ENCODE measurements at places on chromosomes 2 and 18.

- DNase-seq: no peak
Measured at GRCh38 chr2:241049739-241050623, 51.6 kb downstream of the SNED1 start.

GRCh38 chr2:233556881-233557736 lies 9.5 kb downstream of the USP40 start:
- peak; percentile 29 for DNase-seq

DNA sequence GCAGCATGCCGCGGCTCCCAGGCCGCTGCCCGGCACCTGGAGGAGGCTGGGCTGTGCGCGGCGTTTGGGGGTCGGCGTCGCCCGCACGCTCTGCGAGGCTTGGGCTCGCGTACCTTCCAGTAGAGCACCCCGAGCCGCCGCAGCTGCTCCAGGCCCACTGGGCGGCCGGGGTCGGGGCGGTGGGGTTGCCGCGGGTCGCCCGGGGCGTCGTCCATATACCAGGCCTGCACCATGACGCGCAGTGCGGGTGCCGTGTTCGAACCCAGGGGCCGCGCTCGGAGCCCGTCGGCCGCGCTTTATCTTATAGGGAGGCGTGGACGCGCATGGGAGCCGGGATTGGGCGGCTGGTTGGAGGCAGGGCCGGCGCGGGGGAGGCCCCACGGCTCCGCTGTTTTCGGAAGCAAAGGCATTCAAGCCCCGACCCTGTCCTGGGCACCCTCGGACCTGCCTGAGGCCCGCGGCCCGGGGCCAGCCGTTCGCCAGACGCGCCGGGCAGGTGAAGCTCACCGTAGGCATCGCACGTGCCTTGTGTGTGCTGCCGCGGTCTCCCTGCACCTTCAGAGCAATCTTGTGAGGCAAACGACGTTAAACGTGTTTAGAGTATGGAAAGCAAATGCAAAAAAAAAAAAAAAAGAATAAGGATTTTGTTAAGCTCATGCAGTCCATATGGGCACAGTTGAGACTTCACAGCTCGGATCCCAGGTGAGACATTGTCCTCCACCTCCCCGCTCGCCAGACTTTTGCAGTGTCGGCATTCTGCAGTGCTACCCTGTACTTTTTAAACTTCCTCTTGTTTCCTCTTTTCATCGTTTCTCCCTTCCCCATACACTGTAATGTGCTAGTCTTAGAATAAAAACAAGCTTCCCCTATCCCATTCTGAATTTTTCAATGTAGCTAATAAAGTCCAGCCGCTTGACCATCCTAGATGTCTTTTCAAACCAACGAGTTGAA lies at the start of gene ADI1:
Gene ADI1 (minus strand): TSS at position 277 of the 951 bp plus-strand sequence. CDS start 44 bp downstream, at position 233.
- peak; percentile 77 for DNase-seq

DNA sequence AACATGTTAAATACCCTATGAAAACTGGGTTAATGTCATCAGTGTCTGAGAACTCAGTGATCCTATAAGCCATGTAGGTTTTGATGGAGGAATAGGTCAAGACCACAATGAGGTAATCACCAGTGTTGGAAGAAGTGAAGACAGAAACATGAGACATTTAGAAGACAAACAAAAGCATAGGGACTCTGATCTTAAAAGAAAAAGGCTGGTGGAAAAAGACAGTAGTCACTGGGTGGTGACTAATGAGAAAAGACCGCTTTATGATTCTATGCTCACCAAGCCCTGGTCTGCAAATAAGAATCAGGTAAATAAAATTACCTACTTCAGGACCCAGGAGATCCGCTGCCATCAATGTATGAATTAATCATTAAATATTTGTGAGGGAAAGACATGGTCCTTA lies 271.9 kb downstream of the GPD2 start:
- no peak for DNase-seq

GRCh38 chr2:170217778-170218251 lies 39.9 kb downstream of the MYO3B start:
- peak; percentile 27 for DNase-seq

- no peak for DNase-seq
Measured at GRCh38 chr2:218262631-218263586, 2.1 kb downstream of the GPBAR1 start.

GRCh38 chr2:60391230-60391629 lies 162.2 kb downstream of the BCL11A start:
- DNase-seq: no peak

GRCh38 chr2:233261819-233262555 lies 10.5 kb downstream of the ATG16L1 start:
- DNase-seq: no peak

DNA sequence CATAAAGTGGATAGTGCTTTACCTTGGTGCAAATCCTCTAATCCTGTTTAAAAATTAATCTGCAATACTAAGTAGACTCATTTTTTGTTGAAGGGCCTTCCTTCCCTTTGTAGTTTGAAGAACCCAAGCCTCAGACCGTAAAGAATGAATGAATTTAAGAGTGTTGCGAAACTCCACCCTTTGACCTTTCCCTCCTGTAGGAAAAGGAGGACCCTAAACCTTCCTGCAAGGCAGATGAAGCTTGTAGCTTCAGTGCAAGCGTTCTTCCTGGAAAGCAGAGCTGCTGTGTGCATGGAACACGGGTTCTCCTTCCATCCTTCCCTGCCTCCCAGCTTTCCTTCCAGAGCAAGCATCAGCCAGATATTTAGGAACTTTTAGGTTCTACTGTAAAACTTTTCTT lies 1.7 kb downstream of the IMPA2 start:
- no peak for DNase-seq

DNA sequence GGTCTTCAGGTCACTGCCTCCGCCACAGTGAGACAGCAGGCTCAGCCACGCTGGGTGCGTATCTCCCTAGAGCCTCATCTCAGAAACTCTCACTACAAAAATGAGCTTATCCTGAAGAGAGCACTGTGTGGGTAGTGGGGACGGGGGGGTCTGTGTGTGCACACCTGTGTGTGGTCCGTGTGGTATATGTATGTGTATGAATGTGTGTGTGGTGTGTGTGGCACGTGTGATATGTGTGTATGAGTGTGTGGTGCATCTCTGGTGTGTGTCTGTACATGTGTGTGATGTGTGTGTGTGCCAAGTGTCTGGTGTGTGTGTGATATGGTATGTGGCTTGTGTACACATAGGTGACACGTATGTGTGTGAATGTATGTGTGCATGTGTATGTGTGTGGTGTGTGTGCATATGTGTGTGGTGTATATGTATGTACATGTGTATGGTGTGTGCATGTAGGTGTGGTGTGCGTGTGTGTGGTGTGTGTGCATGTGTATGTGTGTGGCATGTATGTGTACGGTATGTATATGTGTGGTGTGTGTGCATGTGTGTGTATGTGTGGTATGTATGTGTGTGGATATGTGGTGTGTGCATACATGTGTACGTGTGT lies 332.2 kb downstream of the EIPR1 start:
- no peak for DNase-seq

DNA sequence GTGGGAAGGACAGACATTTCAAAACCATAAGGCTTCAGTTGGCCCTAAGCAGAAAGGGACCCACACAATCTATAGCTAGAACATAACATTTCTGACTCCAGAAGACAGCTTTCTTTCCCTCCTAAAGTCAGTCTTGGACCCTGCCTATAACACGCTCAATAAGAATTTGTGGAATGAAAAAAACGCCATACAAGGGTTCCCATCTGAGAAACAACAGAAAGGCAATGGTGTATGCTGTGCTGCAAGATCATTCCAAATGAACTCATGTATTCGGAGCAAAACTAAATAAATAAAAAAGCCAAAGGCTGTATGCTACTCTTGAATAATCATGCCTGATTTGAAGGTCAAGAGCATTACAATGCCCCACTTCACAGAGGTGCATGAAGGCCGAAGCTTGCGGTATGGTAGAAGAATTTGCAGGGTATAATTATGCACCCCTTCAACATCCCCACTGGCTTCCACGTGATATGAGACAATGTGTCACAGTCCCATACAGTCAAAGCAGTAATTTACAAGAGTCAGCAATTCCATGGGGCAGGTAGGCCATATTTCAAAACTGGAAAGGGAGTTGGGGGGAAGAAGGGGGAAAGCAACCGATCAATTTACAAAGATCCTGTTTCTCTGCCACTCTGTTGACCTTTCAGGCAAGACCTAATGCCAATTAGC lies 61.4 kb upstream of the SLC14A2 start:
- DNase-seq: no peak

DNA sequence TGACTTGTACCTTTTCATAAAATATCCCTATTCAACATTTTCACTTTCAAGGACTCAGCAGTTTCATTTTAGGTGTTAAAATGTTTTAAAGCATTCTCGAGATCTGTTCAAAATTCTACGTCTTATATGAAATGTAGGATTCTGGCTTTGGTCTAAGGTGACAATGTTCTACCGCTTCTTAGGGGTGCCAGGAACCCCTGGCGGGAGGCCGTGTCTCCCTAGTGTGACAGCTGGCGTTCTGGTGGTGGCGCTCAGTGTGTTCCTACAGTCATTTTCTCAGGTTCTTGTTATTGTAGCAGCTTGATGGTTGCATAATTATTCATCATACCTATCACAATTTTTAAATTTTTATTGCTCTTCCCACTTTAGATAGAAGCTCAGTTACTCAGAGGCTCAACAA lies 204.6 kb downstream of the AGAP1 start:
- no peak for DNase-seq

DNA sequence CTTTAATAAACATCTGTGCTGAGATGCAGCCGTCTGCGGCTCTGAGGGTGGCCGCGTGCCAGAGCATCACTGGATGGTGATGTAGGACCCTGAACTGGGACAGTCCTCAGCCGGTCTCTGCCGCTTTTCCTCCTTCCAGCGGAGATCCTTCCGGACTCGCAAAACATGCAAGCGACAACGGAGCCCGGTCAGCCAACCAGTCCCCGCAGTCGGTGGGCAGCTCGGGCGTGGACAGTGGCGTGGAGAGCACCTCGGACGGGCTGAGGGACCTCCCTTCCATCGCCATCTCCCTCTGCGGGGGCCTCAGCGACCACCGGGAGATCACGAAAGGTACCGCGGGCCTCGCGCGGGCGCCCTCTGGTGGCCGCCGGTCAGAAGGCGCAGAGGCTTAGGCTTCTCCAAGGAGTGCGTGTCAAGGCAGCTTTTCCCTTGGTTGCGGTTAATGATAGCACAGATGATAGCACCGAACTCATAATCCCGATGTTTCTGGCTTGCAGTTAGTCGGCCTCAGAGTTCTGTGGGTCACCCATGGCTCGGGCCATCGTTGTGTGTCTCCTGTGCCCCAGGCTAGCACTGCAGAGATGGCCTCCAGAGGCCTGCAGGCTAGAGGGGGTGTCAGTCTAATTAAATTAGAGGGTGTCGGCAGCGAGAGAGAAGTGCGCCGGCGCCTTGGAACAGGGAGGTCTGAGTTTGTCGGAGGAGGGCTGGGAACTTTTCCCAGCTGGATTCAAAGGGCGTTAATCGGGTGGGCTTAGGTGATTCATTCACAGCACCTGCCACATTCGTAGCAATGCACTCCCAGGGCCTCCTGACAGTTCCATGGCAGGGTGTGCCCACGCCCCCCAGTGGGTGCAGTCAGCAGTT lies 38.5 kb downstream of the LPIN1 start:
- DNase-seq: peak; percentile 78

DNA sequence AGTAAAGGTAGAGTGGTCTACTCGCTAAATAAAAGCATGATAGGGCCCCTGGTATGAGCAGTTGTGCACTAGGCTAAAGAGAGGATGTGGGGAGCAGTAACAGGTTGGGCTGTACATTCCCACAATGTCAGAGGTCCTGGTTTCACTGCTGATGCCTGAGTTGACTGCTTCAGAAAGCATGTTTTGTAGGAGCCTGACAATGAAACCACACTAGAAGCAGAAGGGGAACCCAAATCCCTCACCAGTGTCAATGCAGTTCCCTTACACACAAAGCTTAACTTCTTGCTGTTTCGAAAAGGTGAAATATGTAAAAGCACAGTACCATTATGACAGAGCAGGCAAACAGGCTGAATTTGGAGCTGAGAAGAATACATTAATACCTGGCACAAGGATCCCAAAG lies 291.7 kb upstream of the KYNU start:
- no peak for DNase-seq

- peak; percentile 82 for DNase-seq
Measured at GRCh38 chr2:230714136-230714480, 1.5 kb downstream of the CAB39 start.

- DNase-seq: no peak
Measured at GRCh38 chr2:229489016-229489415, 217.9 kb upstream of the PID1 start.

DNA sequence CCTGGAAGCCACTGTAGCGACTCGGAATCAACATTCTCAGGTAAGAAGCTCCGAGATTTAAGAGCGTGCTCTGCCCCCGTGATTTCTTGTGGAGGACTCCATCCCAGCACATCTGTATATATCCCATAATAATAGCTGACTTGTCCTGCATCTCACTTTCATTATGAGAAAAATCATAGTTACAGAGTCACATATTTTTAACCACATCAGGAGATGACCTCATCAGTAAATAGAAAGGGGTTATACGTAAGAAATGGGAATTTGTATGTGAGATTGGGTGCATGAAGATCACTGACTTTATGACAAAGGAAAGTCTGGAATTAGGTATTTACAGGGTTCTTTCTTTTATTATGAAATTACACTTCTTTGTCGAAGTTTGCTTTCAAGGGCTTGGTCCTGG lies 16.4 kb upstream of the TMEM18 start:
- DNase-seq: no peak

DNA sequence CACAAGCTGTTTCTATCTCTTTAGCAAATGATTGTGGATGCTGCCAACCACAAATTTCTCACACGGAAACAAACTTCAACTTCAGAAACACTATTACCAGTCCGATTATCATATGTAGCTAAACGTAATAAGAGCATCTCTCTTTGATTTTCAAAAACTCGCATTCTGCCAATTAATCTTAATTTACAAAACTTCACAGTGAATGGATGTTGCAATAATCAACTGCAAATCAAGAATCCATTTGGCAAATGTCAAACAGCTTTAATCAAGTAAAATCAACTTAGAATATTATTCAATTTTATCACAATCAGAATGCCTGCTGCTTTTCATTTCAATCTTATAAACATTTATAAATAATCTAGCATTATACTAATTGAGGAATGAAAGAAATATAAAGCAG lies 54.2 kb downstream of the DTNB start:
- no peak for DNase-seq

GRCh38 chr2:160062292-160063005 lies at the start of gene PLA2R1:
Gene PLA2R1 (minus strand): TSS chr2:160062615. CDS start chr2:160062403, 212 bp downstream.
- peak; percentile 70 for DNase-seq

- no peak for DNase-seq
Measured at GRCh38 chr2:95001701-95002100, 23.8 kb upstream of the MAL start.

DNA sequence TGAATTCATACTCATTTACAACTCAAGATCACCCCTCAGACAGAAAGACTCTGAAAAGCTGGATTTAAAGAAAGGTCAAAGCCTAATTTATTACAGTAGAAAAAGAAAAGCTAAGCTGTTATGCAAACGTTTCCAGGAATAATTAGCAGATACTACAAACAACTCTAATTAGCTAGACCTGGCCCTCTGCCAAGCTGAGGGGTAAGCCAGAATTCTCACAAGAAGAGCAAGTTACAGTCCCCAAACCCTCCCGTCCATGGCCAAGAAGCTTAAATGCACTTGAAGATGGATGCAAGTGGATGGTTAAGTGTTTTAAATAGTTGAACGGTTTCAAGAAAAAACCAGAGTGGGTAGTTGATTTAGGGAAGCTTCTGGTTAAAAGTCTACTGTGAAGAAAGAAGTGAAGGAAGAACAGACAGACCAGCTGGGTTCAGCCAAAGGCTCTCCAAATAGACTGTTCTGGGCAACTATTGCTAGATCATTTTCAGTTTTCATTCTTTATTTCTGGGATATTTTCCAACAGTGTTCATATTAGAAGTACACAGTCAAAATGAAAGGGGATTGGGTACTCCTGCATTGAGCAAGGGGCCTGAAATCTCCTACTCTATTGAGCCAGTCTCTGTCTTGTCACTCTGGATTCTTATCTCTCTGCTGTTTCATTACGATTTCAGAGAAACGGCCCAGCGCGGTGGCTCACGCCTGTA lies 4.8 kb downstream of the LMAN2L start:
- DNase-seq: no peak

GRCh38 chr2:234958311-234958710 lies 6.5 kb downstream of the SH3BP4 start:
- DNase-seq: no peak
